ENCODE measurements at places on chromosomes 7 and 10.

DNA sequence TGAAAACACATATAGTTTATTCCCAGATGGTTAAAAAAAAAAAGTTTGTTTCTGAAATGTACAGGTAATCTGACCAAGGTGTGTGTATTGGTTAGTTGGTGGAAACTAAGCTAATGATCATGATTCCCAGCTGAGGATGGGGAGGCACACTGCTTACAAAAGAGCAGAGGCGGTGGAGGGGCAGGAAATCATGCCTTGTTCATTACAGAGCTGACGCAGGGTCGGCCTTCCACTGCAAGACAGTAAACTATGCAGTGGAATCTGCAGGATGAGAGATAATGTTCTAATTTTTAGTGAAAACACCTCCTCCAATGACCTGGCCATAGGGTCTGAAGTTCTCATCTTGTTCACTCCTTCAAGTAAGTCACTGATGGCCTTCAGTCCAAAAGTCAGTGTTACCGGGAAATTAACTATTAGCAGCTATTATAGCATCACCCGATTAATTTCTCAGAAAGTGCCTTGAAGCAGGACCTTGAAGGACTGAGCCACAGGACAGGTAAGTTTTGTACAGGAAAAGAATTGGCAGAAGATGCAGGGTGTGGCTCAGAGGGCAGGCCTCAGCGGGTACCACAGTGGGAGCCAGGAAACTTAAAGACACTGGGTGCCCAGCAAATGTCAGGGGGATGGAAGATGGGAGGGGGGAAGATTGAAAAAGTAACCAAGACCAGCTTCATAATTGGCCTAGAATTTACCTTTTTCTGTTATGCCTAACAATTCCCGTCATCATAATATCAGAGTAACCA, 36.0 kb downstream of the MYOF start:
- DNase-seq = no peak

GRCh38 chr10:44949915-44950314, 9.7 kb upstream of the RASSF4 start:
- no peak for DNase-seq

GRCh38 chr7:142606081-142606480, 143.2 kb upstream of the PRSS1 start:
- no peak for DNase-seq

- DNase-seq = no peak
Observed at GRCh38 chr7:110001254-110001938, 1089.5 kb upstream of the LRRN3 start.

DNA sequence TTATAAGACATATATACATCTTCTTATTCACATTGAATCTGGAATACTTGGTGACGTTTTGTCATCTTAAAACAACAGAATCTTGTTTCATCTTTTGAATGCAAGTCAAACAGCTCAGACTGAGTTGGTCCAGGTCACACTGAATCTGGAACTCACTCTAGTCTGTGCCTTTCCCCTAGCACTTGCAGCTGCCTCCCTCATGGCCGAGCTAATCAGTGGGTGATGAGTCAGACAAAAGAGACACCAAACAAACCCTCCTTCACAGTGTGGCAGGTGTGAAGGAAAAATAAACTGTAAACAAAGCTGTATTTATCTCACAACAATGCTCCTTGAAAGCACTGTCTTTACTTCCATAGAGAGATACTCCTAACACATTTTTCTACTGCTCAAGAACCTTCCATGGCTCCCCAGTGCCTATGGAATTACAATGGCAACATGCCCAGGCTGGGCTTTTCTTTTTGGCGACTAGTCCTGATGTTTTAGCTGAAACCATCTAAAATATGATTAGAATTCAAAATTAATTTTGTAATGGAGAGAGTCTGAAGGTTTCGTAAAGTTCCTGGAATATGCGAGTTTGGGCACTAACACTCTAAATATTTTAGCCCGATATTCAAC, 140.0 kb downstream of the ZNF365 start:
- DNase-seq = no peak

DNA sequence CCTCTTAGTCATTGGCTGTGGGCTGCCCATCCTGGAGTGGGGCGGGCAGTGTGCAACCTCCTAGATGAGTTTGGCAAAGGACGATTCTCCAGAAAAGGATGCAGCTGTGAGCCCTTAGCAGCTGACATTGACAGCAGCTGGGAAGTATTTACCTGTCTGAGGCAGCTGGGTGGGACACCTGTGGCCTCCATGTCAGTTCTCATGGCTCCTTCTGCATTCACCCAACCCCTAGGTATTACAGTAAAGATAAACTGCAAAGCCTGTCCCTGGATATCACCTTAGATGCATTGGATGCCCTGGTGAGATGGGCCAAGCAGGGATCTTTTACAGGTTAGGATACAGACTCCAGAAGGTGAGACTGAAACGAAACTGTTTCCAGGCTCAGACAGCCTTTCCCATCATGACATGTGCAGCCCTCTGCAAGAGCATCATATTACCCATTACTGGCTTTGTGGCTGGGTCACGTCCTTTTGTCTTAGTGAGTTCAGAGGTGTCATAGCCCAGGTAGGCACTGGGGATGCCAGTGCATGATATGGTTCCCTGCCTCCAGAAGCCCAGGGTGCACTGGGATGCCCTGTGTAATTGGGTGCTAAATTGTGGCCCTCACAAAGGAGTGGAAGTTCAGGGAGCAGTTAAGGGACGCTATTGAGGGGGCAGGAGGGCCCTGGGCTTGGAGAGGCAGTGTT, 28.9 kb downstream of the MINDY4 start:
- no peak for DNase-seq

GRCh38 chr10:62001898-62002297, 100.4 kb downstream of the ARID5B start:
- no peak for DNase-seq

- DNase-seq = no peak
Observed at GRCh38 chr10:95755511-95756004, 405 bp upstream of the ENTPD1 start.

DNA sequence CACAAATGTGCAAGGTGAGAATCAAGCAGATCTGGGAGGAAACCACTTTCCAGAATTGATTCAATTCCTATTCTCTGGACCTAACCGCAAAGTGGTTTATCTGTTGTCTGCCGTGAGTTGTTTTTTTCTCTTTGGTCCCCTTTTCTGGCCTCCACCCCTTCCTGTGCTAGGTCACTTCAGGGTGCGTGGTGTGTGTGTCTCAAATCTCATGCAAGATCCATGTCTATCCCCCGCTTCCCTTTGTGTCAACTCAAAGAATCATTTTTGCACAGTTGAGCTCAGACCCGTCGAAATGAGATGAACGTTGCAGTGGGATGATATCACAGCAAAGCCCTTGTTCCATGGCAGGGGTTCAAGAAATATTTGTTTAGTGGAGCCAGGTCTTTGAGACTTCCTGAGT, 184.5 kb downstream of the GATA3 start:
- no peak for DNase-seq

DNA sequence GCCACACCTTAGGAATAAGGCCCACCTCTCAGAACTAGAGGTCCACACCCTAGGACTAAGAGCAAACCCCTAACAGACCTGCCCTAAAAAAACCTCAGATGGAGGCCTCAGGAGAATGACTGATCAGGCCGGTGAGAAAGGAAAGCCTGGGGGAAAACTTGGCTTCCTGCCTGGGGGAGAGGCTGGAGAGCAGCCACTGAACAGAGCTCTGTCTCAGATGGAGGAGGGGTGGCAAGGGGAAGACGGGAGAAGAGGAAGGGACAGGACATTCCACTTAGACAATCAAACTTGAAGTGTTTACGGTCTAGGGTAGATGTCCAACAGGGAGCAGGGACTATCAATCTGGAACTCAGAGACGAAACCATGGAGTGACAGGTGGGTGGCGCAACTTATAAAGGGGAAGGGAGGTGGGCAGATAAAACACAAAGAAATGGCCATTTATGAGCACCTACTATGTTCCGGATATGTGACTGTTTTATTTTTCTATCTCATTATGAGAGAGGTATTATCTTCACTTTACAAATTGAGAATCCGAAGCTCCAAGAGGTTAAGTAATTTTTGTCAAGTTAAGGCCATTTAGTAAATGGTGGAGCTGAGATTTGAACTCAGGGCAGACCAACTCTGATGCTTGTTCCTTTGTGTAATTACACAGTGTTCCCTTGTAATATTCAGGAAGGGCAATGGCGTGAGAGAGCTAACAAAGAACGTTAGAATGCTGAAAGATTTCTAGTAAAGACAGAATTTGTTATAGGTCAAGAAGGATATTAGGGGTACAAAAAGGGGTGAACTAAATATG, 82.6 kb downstream of the DNMBP start:
- DNase-seq = no peak

DNA sequence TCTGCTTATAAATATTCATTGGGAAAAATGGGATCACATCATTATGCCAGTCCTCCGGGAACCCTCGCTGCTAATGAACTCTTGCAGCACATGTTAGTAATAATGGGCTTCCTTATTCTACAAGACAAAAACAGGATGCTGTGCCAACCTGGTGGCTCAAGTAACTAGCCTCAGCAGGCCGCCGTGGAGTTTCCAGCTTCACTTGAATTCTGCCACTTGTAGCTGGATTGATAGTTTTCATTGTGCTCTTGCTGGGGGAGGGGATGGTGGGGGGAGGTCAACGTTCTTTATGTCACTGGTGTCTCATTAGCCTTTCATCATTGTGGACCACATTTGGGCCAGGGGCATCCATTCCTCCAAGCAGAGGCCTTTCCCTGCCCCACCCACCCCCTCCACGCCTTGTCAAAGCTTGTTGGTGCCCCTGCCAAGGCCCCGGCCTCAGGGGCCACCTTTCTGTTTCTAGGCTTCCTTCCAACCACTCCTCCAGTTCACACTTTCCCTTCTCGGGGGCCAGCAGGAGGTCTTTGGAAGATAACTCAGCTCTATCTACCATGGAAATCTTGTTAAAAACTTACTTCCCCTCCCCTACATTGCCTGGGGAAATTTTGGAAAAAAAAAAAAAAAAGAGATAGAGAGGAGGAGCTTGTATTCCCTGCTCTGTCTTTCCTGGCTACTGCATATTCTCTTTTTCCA, 153.9 kb downstream of the BMPER start:
- no peak for DNase-seq

DNA sequence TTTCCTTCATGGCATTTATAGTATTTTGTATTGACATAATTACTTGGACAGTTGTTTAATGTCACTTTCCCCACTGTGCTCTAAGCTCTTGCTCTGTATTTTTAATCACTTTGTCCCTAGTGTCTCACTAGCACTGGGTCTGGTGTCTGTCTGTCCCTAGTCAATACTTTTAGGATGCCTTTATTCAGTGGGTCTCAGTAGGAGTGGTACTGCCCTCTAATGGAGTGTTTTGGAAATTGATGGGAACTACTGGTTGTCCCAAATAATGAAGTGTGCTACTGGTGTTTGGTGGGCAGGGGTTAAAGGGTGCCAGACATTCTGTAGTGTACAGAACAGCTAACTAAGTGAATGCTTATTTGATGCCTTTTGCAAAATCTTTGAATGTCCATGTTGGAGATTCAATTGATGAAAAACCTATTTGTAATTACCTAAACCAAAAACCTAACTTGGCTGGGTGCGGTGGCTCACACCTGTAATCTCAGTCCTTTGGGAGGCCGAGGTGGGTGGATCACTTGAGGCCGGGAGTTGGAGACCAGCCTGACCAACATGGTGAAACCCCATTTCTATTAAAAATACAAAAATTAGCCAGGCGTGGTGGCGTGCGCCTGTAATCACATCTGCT, 33.3 kb downstream of the CDK14 start:
- DNase-seq = peak; percentile 38

DNA sequence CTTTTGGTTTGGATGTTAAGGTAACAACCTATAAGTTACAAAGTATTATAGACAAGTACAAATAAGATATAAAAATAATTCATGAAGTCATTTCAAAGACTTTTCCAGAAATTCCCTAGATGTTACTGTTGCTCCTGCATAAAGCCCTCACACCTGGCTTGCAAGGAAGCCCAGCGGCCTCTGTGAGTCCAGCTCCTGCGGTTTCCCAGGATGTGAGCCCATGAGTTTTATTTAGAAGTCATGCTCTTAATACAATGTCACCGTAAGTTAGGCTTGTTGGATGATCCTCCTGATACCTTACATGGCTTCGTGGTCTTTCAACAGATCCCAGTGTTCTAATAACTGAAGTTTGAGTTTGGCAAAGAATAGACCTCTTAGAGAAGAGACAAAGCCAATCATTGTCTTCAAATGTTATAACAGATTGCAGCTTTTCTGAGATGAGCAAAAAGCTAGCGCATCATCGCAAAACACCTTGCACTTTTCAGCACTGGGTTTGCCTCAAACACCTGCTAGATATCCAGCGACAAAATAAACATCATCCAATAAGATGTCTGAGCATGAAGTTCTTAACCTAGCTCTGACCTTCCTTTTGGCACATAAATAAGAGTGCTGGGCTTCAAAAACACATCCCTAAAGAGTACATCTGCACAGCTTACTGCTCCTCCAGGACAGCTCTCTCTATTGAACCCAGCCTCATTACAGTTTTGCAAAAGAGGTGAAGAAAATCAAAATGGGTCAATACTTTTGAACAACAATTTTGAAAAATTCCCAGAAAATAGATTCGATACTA, 3.6 kb downstream of the FAM171A1 start:
- no peak for DNase-seq

- no peak for DNase-seq
Observed at GRCh38 chr10:44760513-44760912, 150.6 kb upstream of the TMEM72 start.

DNA sequence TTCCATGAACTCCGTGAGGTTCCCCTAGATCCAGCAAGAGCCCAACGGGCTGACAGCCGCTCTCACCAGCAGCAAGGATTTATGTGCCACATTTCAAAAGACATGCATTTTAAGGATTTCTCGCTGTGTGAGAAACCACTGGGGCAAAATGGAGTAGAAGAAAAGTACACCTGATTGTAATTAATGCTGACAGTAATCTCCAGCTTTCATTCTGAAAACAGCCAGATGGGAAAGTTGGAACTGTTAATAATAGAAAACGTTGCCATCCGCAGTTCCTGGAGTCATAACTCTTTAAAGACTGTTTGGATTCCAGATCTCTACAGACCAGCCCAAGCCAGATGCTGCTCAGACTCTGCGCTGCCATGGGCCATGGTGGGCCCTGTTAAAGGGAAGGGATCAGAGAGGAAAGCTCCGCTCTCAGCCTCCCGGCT, 216.9 kb upstream of the GLI3 start:
- DNase-seq = no peak

- DNase-seq = no peak
Observed at GRCh38 chr10:96721207-96721572, 876 bp upstream of the PIK3AP1 start.

DNA sequence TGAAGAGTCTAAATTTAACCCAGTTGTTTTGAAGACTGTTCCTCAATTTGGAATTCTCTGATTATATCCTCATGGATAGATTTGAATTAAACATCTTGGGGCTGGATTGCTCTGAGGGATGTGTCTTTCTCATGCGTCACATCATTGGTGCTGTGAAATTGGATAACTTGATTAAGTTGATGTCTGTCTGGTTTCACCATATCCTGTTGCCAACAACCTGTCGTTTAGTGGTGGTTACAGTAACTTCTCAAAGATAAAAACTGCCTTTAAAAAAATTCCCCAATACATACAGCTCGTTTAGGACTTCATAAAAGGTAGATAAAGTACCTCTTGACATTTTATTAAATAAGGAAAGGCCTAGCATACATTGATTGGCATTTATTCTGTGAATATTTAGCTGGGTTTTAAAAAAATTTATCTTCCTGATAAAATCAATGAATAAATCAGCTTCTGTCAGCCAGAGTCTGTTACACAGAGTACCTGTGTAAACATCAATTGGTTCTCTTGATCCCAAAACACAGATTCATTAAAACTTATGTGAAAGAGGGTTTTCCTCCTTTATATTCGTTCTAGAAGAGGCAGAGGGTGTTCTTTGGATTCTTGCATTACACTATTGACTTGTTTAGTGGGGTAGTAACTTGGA, 10.5 kb downstream of the CRCP start:
- DNase-seq = no peak

GRCh38 chr7:108063520-108063933, 60.6 kb upstream of the LAMB1 start:
- DNase-seq = no peak

- DNase-seq = no peak
Observed at GRCh38 chr7:136324073-136324704, 347.0 kb upstream of the MTPN start.

All from NCI-H2081 treated with DMSO at 0.1 percent for 48 hours (cell line).